ENCODE measurements at places on chromosomes 13 and 19.

DNA sequence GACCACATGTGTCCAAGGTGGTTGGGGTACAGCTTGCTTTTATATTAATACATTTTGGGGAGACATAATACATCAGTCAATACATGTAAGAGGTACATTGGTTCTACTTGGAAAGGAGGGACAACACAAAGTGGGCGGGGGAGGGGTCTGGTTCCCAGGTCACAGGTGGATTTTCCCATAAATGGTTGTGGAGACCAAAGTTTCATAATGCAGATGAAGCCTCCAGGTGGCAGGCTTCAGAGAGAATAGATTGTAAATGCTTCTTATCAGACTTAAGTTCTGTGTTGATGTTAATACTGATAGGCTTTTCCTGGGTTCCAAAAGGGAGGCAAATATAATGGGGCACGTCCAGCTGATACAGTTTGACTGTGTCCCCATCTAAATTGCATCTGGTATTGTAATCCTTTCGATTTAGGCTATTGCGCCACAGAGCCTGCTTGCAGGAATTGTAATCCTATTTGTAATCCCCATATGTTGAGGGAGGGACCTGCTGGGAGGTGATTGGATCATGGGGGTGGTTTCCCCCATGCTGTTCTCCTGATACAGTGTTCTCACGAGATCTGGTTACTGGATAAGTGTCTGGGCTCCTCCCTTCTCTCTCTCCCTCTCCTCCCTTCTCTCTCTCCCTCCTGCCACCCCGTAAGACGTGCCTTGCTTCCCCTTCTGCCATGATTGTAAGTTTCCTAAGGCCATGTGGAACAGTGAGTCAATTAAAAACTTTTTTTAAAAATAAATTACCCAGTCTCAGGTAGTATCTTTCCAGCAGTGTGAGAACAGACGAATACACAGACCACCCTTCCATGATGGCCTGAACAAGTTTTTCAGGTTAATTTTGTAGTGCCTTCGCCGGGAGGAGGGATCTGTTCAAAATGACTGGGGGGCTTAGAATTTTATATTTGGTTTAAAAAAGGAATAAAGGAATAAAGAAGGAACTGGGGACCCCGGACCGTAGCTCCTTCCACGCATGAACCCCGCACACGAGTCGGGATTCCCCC lies 44.9 kb downstream of the ZNF823 start:
- DNase-seq: peak; percentile 32

DNA sequence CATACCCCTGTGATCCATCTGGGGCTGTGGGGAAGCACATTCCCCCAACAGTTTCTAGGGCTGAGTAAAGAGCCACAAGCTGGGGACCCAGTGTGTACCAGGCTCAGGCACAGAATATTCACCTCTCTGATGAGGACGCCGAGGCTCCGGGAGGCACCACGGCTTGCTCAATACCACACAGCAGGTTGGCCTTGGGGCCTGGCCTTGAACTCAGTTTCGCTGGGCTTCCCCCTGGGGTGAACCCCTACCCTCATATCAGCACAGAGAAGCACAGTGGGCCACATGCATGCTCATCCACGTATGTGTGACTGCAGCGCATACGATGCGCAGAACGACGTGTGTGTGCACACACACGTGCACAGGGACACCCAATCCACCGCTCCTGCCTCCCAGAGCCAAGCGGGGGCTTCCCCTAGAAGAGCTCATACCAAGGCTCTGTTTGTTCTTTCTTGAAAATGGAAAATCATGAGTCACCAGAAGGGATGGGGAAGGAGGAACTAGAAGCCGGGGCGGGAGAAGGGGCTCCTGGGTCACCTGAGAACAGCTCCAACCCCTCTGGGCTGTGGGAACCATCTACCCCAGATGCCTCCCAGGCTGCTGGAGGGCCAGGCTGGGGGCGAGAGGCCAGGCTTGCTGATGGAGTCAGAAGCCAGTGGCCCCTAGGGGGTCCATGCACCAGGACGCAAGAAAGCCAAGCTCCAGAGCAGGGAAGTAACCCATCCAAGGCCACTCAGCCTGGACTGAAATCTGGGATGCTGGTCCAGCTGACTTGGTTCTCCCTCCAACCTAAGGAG lies 4.9 kb upstream of the PDE4C start:
- no peak for DNase-seq

GRCh38 chr13:74061926-74062595 lies 72.1 kb downstream of the KLF12 start:
- DNase-seq: peak; percentile 47

DNA sequence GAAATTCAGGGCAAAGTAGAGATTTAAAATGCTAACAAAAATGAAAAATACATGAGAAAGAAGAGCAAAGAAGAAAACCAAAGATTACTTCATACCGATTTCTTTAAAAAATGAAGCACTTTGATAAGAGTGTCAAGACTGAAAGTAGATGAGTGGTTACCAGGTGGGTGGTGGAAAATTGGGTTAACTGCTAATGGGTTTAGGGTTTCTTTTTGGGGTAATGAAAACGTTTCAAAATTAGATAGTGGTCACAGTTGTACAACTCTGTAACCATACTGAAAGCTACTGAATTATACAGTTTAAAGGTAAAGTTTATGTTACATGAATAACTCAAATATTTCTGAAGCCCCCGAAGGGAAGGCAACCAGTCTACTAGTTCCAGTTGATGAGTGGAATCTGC lies 179.4 kb downstream of the NDFIP2 start:
- no peak for DNase-seq

GRCh38 chr13:101486708-101487437 lies 34.4 kb downstream of the ITGBL1 start:
- DNase-seq: no peak
